T-cell (primary cell): ENCODE measurements at places on chromosomes 2 and 18.

- no peak for DNase-seq
These were observed 67.0 kb upstream of the TCF4 start for GRCh38 chr18:55654986-55655385.

DNA sequence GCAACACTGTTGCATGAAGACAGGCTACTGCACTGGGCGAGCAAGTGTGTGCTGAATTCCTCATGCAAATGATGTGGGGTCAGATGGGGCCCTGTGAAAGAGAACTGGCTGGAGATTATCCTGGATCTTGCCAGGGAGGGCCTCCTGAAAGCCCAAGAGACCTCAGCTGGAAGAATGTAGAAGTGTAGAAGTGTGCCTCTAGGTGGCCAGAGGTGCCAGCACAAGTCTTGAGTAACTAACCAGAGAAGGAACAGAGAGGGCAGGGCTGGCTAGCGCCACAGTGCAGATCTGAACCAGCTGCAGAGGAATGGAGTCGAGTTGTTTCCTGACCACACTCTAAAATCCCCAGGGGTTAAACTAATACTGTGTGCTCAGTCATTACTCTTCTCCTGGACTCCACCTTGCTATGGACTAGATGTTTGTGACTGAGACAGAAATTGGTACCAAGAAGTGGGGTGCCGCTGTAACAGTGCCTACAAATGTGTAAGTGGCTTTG lies 399.3 kb downstream of the LRATD1 start:
- no peak for DNase-seq

- no peak for DNase-seq
These were observed 90.0 kb upstream of the NCKAP5 start for GRCh38 chr2:133658020-133658903.

DNA sequence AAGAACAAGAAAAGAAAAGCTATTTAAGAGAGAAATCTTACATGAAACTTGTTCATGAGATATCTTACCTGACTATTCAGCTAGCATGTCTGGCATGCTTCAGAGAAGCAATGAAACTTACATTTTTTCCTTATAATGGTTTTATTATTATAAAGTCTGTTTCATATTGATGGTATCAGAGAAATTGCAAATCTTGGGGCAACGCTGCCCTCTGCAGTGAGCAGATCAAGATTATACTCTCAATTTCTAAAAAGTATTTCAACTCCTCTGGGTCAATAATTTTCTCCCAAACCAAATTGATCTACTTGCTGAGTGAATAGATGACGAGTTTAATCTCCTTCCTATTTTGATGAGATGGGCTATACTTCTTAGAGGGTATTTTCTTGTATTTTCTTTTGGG lies 235.6 kb downstream of the NUP35 start:
- no peak for DNase-seq

- no peak for DNase-seq
These were observed 11.6 kb upstream of the TNP1 start for GRCh38 chr2:216871333-216871934.

GRCh38 chr2:587087-587960 lies 89.9 kb downstream of the TMEM18 start:
- DNase-seq, result no peak

DNA sequence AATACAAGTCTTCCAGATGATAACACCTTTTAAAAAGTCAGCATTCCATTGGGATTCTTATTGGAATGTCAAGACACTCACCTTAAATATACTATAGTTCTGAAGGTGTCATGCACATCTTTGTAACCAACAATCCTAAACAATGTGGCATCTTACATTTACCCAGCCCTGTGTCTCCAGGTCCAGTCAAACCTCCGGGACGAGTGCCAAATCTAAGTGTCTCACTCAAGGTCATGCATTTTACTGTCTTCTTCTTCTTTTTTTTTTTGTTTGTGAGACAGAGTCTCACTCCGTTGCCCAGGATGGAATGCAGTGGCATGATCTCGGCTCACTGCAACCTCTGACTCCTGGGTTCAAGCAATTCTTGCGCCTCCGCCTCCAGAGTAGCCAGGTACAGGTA lies 206.9 kb upstream of the FAM98A start:
- no peak for DNase-seq

GRCh38 chr2:236919209-236919608 lies 166.5 kb upstream of the COPS8 start:
- DNase-seq, result no peak

DNA sequence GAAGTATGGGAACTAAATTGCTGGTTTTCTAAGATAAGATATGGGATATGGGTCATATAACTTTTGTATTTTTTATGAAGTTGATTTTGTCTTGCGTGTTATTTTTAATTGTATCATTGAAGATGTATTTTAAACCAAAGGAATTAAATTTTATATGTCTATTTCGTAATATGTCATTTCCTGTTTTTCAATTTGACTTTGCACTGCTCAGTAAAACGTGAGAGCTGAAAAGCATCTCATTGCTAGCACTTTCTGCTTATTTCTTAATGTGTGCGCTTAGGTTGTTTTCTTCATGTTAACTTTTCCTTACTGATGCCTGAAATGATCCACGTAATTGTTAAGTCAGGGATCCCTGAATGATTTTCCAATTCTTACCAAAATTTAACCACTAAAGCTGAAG lies 41.2 kb upstream of the KLF11 start:
- DNase-seq, result no peak

- no peak for DNase-seq
These were observed 28.4 kb downstream of the AFF3 start for GRCh38 chr2:100113990-100114433.
